ENCODE measurements at places on chromosomes 3 and 15.
A peak's percentile ranks its signal among the peaks of the same experiment; 100 is the strongest.

DNA sequence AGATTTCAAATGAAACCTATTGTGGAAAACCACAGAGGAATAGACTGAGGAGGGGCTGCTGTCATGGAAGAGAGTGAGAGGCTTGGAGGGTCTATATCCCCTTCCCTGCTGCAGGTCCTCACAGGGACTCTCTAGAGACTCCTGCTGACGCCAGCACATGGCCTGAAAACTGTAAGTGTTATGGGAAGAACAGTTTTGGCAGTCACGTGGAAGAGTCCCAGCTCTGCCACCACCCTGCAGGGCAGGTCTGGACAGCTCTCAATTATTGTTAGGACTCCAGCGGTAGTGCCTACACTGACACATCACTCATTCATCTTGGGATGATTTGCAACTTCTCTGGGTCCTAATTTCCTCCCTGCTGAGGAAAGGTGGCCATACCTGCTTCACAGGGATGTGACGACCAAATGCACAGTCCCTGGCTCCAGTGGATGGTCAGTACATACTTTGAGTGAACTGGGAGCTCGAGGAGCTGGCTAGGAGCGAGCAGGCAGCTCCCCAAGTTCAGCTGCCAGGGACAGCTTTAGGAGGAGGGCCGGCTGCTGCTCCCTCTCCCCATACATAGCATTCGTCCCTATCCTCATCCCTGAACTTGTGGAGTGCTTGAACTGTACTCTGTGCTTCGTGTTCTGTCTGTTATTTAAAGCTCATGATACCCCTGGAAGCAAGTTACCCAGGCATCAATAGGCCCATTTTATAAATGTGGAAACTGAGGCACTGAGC is 49.2 kb downstream of the CTXND1 start:
- no peak for DNase-seq

DNA sequence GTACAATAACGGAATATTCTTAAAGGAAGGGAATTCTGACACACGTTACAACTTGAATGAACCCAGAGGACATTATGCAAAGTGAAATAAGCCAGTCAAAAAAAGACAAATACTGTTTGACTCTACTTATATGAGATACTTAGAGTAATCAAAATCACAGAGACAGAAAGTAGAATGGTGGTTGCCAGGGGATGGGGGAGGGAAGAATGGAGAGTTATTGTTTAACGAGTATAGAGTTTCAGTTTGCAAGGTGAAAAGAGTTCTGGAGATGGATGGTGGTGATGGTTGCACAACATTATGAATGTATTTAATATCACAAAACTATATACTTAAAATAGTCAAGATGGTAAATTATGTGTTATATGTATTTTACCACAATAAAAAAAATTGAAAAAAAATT is 112.9 kb upstream of the ARHGEF3 start:
- no peak for DNase-seq

GRCh38 chr3:168364967-168365366 is 269.2 kb upstream of the GOLIM4 start:
- no peak for DNase-seq

GRCh38 chr3:120772081-120772480 is 29.5 kb downstream of the GTF2E1 start:
- DNase-seq: no peak

- DNase-seq: no peak
Observed at GRCh38 chr3:78314327-78314726, 1274.4 kb downstream of the ROBO2 start.

GRCh38 chr3:183155499-183155898 is 7.0 kb downstream of the LAMP3 start:
- DNase-seq: no peak

GRCh38 chr3:43190670-43191069 is 84.8 kb upstream of the POMGNT2 start:
- DNase-seq: no peak

GRCh38 chr15:83767741-83768140 is 113.8 kb downstream of the ADAMTSL3 start:
- no peak for DNase-seq

- DNase-seq: no peak
Observed at GRCh38 chr15:57566834-57567233, 24.9 kb upstream of the MYZAP start.

- no peak for DNase-seq
Observed at GRCh38 chr3:194879126-194879877, 193.6 kb downstream of the FAM43A start.

GRCh38 chr3:133578548-133579191 is 5.2 kb downstream of the CDV3 start:
- DNase-seq: no peak

- DNase-seq: no peak
Observed at GRCh38 chr3:29565236-29565635, 284.4 kb downstream of the RBMS3 start.

DNA sequence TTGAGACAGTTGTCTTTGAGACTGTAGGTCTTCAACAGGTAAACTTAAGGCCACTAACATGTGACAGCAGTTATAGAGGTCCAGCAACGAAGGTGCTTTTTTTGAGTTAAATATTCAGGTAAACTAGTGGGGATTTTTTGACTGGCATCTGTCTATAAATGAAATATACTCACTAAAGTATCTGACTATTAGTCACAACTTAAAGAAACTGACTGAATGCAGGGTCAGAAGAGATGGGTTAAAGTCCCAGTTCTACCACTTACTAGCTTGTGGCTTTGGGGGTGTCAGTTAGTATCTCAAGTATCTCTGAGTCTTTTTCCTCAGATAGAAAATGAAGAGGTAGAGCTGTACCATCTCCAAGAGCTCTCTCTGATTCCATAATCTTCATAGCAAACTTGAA is 18.0 kb downstream of the MIX23 start:
- DNase-seq: no peak

- no peak for DNase-seq
Observed at GRCh38 chr15:87121336-87121735, 1041.7 kb downstream of the AGBL1 start.

DNA sequence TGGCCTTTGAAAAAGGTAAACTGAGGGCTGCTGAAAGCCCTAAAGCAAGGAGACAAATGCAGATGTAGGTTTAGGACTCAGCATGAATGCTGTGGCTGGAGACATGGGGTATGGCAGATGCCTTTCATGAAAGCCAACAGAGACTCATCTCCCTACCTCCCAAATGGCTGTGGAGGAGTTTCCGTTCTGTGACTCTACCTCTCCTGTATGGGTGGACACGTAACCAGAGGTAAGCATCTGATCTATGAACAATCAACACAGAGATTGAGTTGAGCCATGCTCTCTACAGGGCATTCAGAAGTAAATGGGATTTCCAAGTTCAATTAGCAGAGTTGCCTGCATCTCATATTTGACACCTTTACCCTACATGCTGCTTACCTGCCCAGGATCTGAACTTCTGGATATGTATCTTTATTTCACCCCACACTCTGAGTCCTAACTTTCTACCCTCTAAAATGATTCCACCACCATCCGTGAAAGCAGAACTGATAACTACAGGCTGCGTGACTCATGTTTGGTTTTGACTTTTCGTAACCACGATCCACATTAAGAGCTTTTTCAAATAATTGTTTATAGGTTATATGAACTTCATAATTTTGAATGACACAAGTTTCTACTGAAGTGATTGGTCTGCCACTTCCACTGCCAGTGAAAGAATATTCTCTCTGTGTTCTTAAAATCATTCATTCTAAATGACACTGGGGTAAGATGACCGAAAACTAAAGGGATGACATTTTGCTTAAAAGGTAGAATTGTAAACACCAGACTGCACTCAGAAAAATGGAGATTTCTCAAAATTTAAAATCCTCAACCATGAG is 1058.7 kb downstream of the FHIT start:
- DNase-seq: no peak

GRCh38 chr15:69119001-69119400 is 41.4 kb upstream of the GLCE start:
- no peak for DNase-seq

GRCh38 chr15:35530698-35531097 is 15.3 kb downstream of the DPH6 start:
- no peak for DNase-seq

GRCh38 chr3:143533391-143533790 is 314.9 kb downstream of the SLC9A9 start:
- DNase-seq: no peak

- DNase-seq: no peak
Observed at GRCh38 chr15:66622591-66623022, 56.8 kb upstream of the LCTL start.

- DNase-seq: no peak
Observed at GRCh38 chr3:191762323-191762960, 301.5 kb downstream of the PYDC2 start.

DNA sequence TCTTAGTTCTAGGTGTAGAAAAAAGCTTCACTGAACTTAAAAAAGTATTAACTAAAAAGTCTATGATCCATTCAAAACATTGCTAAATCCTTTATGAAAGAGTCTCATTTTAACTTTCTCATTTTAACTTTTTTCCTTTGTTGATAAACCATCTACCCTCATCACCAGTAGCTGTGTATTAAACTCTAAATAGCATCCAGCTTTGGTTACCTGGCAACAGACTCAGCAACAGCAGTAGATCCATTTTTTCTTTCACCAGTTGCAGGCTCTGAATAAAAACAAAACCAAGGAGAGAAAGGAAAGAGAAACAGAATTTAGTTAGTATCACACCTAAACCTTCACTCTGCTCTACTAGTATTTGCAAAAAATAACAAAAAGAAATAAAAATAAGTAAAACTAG is 51.6 kb downstream of the TP53BP1 start:
- DNase-seq: no peak

DNA sequence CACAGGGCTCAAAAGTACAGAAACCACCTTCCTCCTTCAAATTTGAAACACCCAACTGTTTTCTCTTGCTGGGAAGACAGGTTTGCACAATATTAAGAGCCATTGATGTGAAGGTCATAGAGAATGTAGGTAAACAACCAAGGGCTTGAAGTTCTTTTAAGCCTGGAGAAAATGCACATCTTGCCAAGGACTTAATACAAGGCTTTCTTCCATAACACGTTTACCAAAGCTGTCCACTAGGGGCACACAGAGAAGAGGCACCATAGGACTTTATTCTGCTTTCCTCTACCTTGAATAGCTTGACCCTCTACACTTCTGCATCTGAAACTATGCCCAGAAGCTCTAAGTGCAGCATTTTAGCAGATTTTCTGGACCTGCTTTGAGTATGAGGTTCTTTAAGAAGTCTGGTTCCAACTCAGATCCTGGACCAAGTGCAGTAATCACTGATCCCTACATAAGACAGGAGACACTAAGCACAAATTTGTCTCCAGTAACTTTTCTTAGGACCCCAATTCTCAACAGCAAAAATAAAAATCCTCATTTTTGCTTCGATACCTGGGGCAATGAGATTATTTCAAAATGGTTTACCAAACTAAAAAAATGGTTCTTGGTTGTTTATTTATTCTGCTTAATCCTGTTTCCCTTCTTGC is 138.0 kb downstream of the FBN1 start:
- peak; percentile 43 for DNase-seq

DNA sequence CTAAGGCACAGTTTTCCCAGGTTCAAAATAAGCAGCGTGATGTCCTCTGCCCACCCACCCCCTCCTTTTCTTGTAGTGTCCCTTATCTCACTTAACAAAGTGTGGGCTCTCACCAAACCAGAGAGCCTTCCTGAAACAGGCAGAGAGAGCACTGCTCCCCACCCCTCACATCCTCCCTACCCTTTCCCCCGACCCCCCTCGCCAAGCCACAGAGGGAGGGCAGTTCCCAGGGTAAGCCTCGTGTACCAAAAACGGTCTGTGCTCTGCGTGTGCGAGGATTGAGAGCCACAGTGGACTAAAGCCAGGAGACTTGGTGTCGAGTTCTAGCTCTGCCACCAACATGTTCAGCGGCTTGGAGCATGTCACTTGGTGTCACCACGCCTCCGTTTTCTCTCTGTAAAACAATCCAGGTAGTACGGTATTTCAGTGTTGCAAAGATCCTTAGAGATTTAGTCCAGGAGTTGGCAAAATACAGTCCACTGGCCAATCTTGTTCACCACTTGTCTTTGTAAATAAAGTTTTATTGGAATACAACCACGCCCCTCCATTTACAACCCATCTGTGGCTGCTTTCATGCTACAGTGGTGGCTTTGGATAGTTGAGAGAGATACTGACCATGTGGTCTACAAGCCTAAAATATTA is 249.9 kb downstream of the OPA1 start:
- no peak for DNase-seq

- DNase-seq: no peak
Observed at GRCh38 chr15:59594493-59594942, 17.1 kb upstream of the GCNT3 start.

- DNase-seq: no peak
Observed at GRCh38 chr3:108088697-108089096, 2.1 kb downstream of the CD47 start.

- no peak for DNase-seq
Observed at GRCh38 chr3:189776149-189776824, 145.1 kb downstream of the TP63 start.

DNA sequence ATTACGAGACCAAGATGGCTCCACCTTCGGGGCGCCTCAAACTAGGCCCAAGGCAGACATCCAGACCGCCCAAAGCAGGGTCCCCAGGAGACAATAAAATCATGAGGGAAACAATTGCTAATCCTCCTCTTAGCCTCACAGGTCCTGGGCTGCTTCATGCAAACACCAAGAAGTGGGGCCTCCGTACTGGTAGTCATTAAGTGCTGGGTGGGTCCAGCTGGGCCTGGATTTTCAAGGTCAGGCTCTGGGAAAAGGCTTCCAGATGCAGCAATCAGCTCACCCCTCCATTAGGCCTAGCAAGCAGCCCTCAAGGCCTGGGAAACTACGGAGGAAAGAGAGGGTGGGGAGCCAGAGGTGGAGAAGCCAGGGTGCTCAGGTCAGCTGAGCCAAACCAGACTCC is 634 bp downstream of the FBXL22 start:
- no peak for DNase-seq

DNA sequence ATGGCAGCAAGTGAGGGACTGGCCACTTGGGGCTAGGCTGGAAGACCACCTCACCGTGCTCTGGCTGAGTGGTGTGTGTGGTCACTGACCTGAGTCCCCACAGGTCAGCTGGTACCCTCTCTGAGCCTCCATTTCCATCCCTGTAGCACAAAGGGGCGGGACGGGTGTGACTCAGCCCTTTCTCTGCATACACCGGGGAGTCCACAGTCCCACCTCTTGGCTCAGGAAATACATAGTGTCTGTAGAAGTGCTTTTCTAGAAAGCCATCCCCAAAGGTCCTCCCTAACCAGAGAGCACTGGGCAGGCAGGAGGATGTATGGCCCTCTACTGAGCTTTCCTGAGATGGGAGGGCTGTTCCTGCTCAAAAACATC is 27.2 kb downstream of the WNT7A start:
- DNase-seq: no peak

DNA sequence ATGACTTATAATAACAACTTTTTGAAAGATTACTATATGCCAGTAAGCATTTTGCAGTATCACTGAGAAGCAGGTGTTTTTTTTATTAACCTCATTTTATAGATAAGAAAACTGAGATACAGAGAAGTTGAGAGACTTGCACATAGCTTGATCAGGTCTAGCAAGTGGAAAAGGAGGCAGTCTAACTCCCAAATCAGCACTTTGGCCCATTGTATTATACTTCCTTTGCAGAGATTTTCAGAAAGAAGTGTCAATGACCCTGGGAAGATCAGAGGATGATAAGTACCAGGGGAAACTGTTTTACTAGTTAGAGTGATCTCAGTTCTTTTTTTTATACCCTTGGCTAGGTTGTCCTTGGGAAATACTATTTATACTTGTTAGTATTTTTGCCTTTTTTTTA is 358.7 kb downstream of the SQOR start:
- DNase-seq: no peak

- no peak for DNase-seq
Observed at GRCh38 chr3:181457756-181458155, 254.0 kb upstream of the SOX2 start.

GRCh38 chr3:124890573-124891190 is 3.5 kb upstream of the ITGB5 start:
- DNase-seq: no peak

- peak; percentile 77 for DNase-seq
Observed at GRCh38 chr3:129195731-129196256, 12.1 kb upstream of the CNBP start.

Measured in midbrain (tissue), 1 donor.